ENCODE measurements at places on chromosomes 7 and 10. TPM values are rescaled to one million over a fixed set of nuclear protein-coding genes. Genes with fewer than 3 reads are reported as not detected.

DNA sequence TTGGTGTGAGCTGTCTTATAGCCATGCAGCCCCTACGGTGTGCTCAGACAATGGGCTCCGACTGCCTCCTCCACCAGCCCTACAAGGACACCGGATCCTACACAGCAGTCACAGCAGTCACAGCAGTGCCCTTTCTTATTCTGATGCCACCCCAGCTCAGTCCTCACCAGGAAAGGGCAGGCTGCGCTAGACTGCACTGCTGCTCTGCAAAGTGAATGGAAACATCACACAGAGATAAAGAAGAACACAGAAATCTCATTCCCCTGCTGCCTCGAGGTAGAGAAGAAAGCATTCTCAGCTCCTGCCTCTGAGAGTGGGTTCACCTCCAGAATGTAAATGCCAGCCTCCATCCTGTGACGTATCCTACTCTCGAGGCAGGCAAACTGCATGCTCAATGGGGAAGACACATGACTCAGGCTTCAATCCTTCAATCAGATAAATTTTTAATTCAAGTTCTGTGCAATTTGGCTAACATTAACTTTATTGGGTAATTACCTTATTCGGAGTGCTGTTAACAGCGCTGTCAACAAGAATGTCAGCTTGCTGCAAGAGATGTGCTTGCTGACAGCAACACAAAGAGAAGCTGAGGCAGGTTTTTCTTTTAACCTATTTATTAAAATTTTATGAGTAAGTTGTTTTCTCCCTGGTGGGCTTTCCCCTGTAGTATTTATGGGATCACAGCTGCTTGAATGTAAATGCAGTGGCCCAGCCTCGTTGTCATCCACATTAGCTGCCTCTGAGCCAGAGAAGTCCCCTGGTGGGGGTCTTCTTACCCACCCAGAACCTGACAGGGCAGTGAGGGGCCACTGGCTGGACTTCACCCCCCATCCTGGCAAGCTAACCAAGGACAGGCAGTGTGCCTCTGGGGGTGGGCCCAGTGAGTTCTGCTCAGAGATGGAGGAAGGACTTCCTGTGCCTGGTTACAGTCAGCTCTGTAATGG lies 241.3 kb upstream of the KMT2E start:
- no peak for DNase-seq

DNA sequence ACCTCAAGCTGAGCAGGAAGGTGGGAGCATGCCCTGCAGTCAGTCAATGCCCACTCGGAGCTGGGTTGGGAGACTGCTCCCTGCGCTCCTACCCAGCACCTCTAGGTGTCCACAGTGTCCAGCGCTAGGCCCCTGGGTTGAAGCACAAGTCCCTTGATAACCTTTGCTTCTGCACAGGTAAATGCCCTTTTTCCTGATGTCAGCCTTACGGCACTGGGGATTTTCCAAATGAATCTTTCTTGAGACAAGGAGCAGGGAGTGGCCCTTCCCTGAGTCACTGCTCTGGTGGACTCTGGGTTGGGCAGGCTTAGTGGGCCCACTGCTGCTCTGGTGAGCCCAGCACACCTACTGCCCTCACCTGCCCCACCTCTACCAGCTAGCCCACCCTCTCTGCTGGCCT lies 61.9 kb upstream of the OPN4 start:
- DNase-seq, result no peak

DNA sequence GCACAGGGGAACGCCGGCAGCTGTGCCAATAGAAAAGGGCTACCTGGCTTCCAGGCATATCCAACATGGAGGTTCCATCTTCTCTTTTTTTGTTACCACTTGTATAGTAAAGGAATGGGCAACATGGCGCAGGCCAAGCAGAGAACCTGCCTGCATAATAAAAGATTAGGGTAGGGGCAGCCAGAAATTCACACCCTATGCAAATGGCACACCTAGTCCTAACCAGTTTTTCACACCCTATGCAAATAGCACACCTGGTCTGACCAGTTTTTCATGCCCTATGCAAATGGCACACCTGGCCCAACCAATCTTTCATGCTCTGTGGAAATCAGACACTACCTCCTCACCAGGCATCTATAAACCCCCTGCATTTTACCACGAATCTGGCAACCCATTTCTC lies 369.5 kb downstream of the IPMK start:
- no peak for DNase-seq

AGAP4 gene
- total RNA-seq, result 20.5 TPM

RBM20 gene
- total RNA-seq, result 13.9 TPM
